ENCODE measurements at places on chromosomes 7 and 10. TPM values are rescaled to one million over a fixed set of nuclear protein-coding genes. Genes with fewer than 3 reads are reported as not detected.

The PDK4 gene
- 14.7 TPM for polyA plus RNA-seq

DNA sequence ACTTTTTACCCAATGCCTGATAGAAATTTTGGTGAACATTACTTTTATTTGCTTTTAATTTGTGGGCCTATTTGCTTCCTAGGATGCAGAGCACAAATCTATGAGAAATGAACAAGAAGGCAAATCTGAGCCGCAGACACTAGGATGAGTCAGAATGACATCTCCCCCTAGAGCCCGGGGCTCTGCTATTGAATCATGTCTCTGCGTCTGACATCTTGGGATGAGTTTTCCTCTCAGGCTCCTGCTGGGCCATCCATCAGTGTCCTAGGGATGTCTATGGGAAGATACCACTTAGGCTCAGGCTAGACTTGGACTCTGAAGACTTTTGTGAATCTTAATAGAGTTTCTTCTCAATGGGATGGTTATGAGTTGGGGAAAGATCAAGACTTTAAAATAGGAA, 157.3 kb upstream of the MTPN start:
- no peak for DNase-seq

The HIBADH gene
- 29.0 TPM for polyA plus RNA-seq

DNA sequence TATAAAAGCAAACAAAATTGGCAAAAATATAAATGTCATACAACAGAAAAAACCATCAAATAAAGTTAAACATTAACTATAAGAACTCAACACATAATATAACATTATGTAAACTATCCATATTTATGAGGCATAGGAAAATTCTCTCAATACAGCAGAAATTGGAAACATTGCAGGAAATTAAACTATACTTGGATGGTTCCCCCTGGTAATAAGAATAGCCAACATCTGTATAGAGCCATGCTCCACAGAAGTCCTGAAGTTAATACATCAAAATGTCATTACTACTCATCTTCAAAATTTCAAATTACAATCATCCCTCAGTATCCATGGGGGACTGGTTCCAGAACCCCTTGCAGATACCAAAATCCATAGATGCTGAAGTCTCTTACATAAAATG, 350.5 kb downstream of the PARD3 start:
- no peak for DNase-seq

All from spinal cord (tissue), 10 donors.